GM23338 (cell line): ENCODE measurements at places on chromosomes 16 and 17.

DNA sequence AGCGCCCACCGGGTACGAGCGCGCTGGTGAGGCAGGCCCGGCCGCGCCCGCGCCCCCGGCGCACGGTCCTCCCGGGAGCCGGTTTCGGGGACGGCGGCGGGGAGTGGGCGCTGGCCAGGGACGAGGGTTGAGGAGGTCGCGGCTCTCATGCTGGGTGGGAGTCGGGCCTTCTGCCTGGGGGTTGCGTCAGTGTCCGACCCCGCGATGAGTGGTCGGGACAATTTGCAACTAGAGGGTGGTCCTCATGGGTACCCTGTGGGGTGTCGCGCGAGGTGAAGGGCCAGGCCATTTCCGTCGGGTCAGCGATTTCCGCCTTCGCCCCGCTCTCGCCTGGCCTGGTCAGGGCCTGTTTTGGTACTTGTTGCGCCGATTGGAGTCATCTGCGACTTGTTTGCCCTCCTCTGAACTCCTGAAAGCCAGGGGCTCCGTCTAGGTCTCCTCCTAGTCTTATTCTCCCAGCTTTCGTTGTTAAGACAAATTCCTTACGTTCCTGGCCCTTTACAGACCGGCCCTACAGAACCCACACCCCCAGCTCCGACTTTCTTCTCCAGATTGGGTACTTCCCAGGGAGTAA is 14.9 kb downstream of the NAA60 start:
- DNase-seq = peak; percentile 79
- H3K27me3 ChIP-seq = no peaks in the 10 kb centered on the region
- peaks cover 41% of the 10 kb centered on the region for H3K4me1 ChIP-seq
- peak overlapping the region; percentile 92 for H3K27ac ChIP-seq

GRCh38 chr16:57906382-57907316 is 64.3 kb downstream of the CNGB1 start:
- H3K4me3 ChIP-seq = no peak overlapping the region
- no peak overlapping the region for H3K27ac ChIP-seq
- no peaks in the 10 kb centered on the region for H3K36me3 ChIP-seq
- H3K4me1 ChIP-seq = no peaks in the 10 kb centered on the region
- no peaks in the 10 kb centered on the region for H3K27me3 ChIP-seq

- no peak for DNase-seq
- H3K4me1 ChIP-seq = peaks cover 16% of the 10 kb centered on the region
- peaks cover 3% of the 10 kb centered on the region; the same call in 1 of the 2 replicates for H3K36me3 ChIP-seq
- no peak overlapping the region for H3K4me3 ChIP-seq
- no peak overlapping the region for H3K27ac ChIP-seq
- H3K27me3 ChIP-seq = no peaks in the 10 kb centered on the region
These were observed 8.2 kb downstream of the MLYCD start for GRCh38 chr16:83907111-83907510.

DNA sequence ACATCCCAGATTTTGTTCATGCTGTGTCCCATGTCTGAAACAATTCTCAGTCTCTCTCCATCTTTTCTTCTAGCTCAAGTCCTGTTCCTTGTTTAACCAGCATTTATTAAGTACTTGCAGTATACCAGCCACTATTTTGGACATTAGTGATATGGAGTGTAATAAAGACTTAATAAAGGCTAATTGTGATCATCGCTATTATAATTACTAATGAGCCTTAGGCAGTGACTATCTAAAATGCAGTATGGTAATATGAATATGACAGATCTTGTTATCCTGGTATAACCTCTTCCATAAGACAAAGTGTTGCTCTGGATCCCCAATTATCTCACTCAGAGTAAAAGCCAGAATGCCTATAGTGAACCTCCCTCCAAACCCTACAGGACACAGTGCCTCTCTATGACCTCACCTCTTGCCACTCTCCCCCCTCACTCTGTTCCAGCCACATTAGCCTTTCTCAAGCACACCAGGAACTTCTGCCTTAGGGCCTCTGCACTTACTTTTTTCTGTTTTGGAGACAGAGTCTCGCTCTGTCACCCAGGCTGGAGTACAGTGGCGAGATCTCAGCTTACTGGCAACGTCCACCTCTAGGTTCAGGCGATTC is 1.8 kb upstream of the FLOT2 start:
- H3K27ac ChIP-seq = no peak overlapping the region
- no peaks in the 10 kb centered on the region for H3K27me3 ChIP-seq
- no peak overlapping the region for H3K4me3 ChIP-seq

GRCh38 chr17:3003296-3004149 is 59.9 kb downstream of the OR1D5 start:
- no peak overlapping the region for H3K27ac ChIP-seq
- H3K27me3 ChIP-seq = no peaks in the 10 kb centered on the region
- DNase-seq = no peak
- peaks cover 16% of the 10 kb centered on the region for H3K36me3 ChIP-seq
- no peak overlapping the region for H3K4me3 ChIP-seq
- no peaks in the 10 kb centered on the region for H3K4me1 ChIP-seq

DNA sequence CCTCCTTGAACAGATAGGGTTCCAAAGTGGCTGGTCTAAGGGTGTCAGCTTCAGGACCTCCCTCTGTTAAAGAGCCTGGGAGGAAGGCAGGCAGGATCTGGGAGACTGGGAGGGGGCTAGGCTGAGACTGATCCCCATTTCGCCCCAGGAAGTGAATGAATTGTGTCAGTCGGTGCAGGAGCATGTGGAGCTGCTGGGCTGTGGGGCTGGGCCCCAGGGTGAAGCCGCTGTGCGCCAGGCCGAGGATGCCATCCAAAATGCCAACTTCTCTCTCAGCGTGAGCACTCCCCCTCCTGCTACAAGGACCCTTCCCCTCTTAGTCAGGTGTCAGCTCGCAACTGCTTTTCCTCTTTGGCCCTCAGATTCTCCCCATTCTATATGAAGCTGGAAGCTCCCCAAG is 6.1 kb downstream of the CARMIL2 start:
- no peaks in the 10 kb centered on the region; the same call in 1 of the 2 replicates for H3K4me1 ChIP-seq
- no peaks in the 10 kb centered on the region for H3K36me3 ChIP-seq
- H3K27ac ChIP-seq = no peak overlapping the region
- H3K4me3 ChIP-seq = no peak overlapping the region
- H3K27me3 ChIP-seq = peaks cover 77% of the 10 kb centered on the region

GRCh38 chr17:9239793-9240658 is 218.7 kb downstream of the NTN1 start:
- peaks cover 17% of the 10 kb centered on the region for H3K4me1 ChIP-seq
- H3K27ac ChIP-seq = no peak overlapping the region
- DNase-seq = peak; percentile 66

GRCh38 chr16:81410643-81411293 is 33.8 kb upstream of the CMIP start:
- no peak overlapping the region for H3K27ac ChIP-seq
- H3K36me3 ChIP-seq = no peaks in the 10 kb centered on the region
- peaks cover 26% of the 10 kb centered on the region for H3K4me1 ChIP-seq
- DNase-seq = peak; percentile 57
- no peaks in the 10 kb centered on the region for H3K27me3 ChIP-seq

GRCh38 chr17:32609085-32609484 is 122.3 kb downstream of the CDK5R1 start:
- 0 out of 2 replicates have a peak, but pooled peaks cover 7% of the 10 kb centered on the region for H3K4me1 ChIP-seq
- no peaks in the 10 kb centered on the region for H3K27me3 ChIP-seq
- no peak overlapping the region for H3K27ac ChIP-seq
- H3K36me3 ChIP-seq = no peaks in the 10 kb centered on the region
- no peak overlapping the region for H3K4me3 ChIP-seq

- 0 out of 2 replicates have a peak, but pooled peaks cover 2% of the 10 kb centered on the region for H3K4me1 ChIP-seq
- no peak overlapping the region for H3K27ac ChIP-seq
- no peaks in the 10 kb centered on the region for H3K27me3 ChIP-seq
- H3K4me3 ChIP-seq = no peak overlapping the region
- DNase-seq = no peak
These were observed 37.7 kb downstream of the NLRC5 start for GRCh38 chr16:57027067-57027466.

- no peak overlapping the region for H3K27ac ChIP-seq
- peaks cover 27% of the 10 kb centered on the region for H3K27me3 ChIP-seq
- peak; percentile 46 for DNase-seq
These were observed 824 bp downstream of the SOX8 start for GRCh38 chr16:982145-983043.

DNA sequence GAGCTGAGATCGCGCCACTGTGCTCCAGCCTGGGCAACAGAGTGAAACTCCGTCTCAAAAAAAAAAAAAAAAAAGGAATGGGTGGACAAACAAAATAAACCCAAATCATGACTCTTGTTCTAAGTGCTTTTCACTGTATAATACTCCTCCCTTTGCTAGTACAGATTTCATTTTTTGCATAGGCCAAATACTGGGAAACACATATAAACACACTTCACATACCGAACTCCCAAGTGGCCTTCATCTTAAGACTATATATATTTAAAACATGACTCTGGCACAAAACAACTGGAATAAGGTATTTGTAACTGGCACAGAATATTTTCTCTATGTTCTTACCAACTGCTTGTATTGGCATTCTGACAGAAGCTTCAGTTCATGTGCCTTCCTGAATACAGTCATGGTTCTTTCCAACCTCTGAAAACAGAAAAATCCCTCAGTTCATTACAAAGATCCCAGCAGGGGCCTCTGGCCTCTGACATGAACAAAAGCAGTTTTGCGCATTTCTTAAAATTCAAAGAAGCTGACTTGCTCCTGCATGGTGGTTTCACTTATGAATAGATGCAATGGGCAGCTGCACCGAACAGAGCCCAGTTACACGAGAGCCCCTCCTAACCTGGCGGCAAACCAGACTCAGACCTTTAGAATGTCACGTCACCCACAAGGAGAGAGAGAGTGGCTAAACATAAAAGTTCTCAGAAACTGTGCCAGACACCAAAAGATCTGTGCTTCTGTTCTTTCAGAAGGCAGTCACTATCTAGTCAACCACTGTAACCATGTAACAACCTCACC is 19.1 kb upstream of the COPRS start:
- no peaks in the 10 kb centered on the region for H3K4me1 ChIP-seq
- no peak for DNase-seq
- H3K4me3 ChIP-seq = no peak overlapping the region
- H3K27me3 ChIP-seq = no peaks in the 10 kb centered on the region
- peaks cover 75% of the 10 kb centered on the region for H3K36me3 ChIP-seq
- H3K27ac ChIP-seq = no peak overlapping the region

- no peak for DNase-seq
- no peak overlapping the region for H3K4me3 ChIP-seq
- peak overlapping the region; percentile 45; the same call in 1 of the 2 replicates for H3K27ac ChIP-seq
- peaks cover 4% of the 10 kb centered on the region; the same call in 1 of the 2 replicates for H3K27me3 ChIP-seq
- H3K4me1 ChIP-seq = peaks cover 27% of the 10 kb centered on the region
- H3K36me3 ChIP-seq = no peaks in the 10 kb centered on the region
These were observed 83.2 kb upstream of the TOB1 start for GRCh38 chr17:50949128-50949988.

GRCh38 chr16:55773859-55774549 is 58.9 kb downstream of the CES1 start:
- no peaks in the 10 kb centered on the region for H3K27me3 ChIP-seq
- H3K36me3 ChIP-seq = no peaks in the 10 kb centered on the region
- no peak for DNase-seq
- no peak overlapping the region for H3K4me3 ChIP-seq
- no peaks in the 10 kb centered on the region for H3K4me1 ChIP-seq

- no peaks in the 10 kb centered on the region for H3K27me3 ChIP-seq
- peak overlapping the region; percentile 81 for H3K27ac ChIP-seq
- no peaks in the 10 kb centered on the region; the same call in 1 of the 2 replicates for H3K36me3 ChIP-seq
- peaks cover 64% of the 10 kb centered on the region for H3K4me1 ChIP-seq
- no peak overlapping the region for H3K4me3 ChIP-seq
- no peak for DNase-seq
These were observed 336.4 kb downstream of the SEC14L1 start for GRCh38 chr17:77476931-77477805.

GRCh38 chr16:77238593-77238992 is 39.4 kb downstream of the SYCE1L start:
- peaks cover 6% of the 10 kb centered on the region; the same call in 1 of the 2 replicates for H3K27me3 ChIP-seq
- H3K4me1 ChIP-seq = peaks cover 36% of the 10 kb centered on the region
- H3K4me3 ChIP-seq = no peak overlapping the region

DNA sequence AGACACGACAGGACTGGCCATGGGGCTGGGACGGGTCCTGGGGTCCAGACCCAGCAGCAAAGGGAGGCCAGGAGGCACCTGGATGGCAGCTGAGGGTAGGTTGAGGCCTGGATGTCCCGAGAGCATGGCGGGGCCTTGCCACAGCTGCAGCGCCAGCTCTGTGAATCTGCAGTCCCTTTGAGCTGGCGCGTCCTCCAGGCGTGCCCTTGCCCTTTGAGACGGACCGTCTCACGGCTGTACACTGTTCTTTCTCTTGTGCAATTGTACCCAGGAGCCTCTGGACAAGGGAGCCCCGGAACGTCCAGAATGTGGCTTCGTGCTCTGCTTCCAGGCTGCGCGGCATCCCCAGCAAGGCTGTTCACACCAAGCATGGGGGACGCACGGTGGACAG is 69.5 kb upstream of the CIBAR2 start:
- peaks cover 4% of the 10 kb centered on the region; the same call in 1 of the 2 replicates for H3K36me3 ChIP-seq
- H3K27ac ChIP-seq = no peak overlapping the region
- DNase-seq = no peak

- H3K4me1 ChIP-seq = no peaks in the 10 kb centered on the region
- no peaks in the 10 kb centered on the region for H3K36me3 ChIP-seq
- no peak overlapping the region for H3K27ac ChIP-seq
- DNase-seq = no peak
These were observed 15.9 kb downstream of the C1QTNF1 start for GRCh38 chr17:79039886-79040285.

DNA sequence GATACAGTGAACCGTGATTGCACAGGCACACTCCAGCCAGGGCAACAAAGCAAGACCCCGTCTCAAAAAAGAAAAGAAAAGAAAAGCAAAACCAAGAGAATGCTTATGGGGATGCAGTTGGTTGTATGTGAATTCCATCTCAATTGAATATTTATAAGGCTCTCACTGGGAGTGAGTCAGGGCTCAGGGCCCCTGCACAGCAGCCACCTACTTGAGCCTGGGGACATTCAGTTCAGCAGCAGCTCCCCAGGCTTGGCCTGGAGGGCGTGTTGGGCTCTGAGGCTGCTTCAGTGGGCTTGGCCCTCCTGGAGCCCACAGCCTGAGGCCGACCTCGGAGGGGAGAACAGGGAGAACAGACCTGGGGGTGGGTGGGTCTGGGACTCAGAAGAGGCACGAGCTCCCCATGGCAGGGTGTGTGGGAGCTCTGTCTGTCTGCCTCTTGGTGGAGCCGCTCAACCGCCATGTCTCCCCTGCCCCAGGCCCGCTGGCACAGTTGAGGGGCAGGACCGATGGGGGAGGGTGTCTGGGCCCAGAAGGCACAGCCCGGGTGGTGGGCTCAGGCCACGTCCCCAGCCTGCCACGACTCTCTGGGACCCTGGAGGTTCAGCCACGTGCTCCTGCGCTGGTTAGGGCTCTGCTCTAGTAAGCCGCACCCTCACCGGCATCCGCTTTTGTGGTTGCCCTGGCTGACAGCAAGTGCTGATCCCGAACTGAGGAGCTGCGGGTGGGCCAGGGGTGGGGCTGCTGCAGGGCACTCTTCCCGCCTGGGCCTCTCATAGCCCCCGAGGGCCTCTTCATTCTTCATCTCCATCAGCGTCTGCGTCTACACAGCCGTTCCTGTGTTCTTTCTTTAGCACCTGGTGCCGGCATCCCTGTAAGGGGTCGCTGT is 24.8 kb downstream of the ZFPM1 start:
- H3K4me1 ChIP-seq = no peaks in the 10 kb centered on the region
- H3K27me3 ChIP-seq = no peaks in the 10 kb centered on the region
- no peak for DNase-seq
- no peaks in the 10 kb centered on the region for H3K36me3 ChIP-seq
- no peak overlapping the region for H3K4me3 ChIP-seq
